ENCODE measurements at places on chromosomes 12 and 14.

GRCh38 chr12:89797436-89797835, 88.8 kb upstream of the ATP2B1 start:
- no peak for DNase-seq

DNA sequence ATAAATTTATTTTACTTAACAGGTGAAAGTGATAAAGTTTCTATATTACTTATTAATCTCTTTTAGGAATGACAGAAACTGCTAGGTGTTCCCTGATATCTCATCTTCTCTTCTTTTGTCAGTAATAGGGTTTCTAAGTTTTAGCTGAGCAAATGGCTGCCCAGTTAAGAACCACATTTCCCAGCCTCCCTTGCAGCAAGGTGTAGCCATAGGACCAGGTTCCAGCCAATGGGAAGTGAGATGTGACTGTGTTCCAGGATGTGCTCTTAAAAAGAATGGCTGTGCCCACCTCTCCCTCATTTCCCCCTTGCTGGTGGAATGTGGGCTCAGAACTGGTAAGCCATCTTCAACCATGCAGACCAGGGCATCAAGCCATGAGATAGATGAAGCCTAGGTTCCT, 165.6 kb downstream of the HELB start:
- no peak for DNase-seq

DNA sequence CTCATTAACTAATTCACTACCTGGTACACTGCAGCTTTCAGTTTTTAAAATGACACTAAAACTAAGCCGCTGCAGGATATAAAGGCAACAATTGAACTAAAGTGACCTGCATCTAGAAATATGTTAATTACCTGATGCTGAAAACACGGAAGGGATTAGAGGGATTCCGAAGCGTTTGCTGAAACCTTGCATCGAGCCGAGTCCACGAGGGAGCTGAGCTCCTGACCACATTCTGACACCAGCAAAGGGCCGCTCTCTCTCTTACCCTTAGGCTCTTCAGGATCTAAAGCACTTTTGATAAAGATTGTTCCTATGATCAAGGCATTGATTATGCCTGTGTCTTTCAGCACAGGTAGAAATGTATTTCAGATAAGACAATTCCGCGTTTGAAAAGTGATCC, 59.5 kb upstream of the CDKN3 start:
- no peak for DNase-seq

DNA sequence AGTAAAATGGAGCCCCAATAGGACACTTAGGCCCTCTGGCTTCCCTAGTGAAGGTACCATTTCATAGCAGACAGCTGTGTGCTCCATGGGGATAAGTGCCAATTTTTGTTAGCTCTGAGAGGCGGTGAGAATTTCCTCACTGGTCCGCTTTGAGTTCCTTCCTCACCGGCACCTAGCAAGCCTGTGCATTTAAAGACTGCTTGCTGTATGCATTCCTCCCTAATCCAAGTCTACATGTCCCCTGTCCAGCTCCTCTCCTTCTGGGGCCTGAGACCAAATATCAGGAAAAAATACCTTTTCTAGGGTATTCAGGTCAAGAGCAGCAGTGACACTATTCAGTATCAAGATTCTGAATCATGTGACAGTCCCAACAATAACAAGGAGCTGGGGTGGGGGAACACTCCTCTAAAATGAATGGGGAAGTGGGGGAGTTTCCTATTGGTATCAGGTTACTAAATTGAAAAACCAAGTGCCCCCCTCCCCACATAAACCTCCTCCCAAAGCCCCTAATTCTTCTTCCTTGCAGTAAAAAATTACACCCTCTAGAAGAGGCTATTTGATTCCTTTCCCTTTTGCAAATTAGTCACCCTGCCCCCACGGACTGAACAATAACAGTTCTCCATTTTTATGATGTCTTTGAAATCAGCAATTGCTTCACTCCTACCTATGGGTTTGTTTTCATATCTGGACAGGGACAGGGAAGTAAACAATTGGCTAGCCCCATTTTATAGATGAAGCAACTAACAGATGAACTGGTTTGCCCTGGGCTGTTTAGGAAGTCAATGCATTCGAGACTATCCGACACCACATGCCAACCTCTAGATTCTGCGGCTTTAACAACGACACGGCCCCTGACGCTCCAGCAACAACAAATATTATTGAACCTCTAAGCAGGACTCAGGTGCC, 28.9 kb downstream of the BCL11B start:
- DNase-seq: no peak

DNA sequence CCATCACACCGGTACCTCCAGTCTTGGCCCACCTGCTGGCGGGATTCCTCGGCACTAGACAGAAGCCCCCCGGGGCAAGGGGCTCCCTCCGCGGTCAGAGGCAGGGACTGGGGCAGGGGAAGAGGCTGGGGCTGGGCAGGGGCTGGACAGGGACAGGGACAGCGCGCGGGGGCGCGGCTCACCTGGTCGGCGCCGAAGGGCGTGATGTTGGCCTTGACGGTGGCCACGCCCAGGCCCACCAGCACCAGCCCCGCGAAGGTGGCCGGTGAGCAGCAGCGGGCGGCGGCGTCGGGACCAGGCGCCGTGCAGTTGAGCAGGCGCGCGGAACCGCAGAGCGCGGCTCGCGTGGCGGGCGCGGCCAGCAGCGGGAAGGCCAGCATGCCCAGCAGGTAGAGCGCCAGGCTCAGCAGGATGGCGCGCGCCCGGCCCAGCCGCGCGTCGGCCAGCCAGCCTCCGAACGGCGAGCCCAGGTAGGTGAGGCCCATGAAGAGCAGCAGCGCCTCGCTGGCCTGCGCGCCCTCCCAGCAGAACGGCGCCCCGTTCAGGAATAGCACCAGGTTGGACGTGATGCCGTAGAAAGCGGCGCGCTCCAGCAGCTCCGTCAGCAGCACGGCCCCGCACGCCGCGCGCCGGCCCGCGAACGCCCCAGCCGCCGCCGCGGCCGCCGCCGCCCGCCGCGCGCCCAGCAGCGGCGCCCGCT, 392 bp downstream of the SLC15A4 start:
- DNase-seq: peak; percentile 43

DNA sequence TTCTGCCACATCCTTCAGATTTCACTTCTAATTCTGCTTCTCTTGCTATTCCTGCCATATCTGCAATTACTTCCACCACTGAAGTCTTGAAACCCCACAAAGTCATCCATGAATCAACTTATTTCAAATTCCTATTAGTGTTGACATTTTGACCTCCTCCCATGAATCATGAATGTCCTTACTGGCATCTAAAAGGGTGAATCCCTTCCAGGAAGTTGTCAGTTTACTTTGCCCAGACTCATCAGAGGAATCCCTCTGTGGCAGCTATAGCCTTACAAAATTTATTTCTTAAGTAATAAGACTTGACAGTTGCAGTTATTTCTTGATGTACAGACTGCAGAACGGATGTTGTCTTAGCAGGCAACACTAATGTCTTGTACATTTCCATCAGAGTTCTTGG, 162.9 kb downstream of the PCNX1 start:
- DNase-seq: no peak

GRCh38 chr14:71183876-71184689, 276.8 kb downstream of the PCNX1 start:
- DNase-seq: no peak

DNA sequence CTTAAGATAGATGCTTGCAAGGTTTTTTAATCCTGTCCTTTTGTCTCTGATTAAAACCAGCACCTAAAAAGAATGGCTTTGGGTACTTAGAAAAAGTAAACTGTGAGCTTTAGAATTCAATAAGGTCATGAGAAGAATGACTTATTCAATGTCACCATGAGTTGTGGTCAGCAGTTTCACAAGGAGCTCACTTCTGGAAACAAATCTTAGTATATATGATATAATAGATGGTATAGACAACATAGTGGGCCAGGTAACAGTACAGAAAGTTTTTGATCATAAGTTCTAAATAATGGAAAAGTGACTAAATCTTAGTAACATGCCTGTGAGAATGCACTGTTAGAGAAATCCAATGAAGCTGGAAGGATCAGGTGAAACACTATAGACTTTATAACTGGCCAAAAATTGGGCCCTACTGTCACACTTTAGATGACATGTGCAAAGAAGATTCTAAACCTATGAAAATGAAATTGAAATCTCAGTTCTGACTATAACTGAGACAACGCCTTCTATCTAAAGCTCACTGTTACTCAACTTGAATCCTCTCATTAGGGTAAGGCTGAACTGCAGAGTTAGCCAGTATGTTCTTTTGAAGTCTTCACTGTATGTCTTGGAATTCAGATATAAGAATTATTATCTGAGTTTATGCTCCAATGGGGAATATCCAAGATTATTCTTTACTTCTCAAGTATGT, 42.4 kb upstream of the RAD51AP1 start:
- no peak for DNase-seq

DNA sequence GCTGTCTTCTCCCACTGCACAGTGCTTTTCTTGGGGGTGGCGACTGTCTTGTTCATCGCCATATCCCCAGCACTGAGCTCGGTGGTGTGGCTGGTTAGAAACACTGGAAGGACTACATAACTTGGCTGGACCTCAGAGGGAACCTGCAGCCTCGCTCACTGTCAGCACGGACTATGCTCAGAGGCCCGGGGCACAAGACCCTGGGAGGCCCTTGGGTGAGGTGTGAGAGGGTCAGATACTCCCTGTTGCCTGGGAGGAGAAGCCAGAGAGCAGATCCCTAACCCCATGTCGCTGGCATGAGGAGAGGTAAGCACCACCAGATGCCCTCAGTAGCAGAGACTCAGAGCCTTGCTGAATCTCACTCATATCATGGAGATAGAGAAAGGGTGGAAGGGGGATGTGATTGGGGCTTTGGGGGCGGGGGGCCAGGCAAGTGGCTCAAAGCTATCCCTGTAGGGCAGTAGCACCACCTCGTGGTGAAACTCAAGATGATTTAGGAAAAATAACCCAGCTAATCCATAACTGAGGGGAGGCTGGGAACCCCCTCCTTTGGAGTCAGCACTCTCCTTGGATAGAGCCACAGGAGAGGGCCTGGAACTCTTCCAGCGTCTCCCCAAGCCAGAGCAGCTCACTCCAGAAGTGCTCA, 18.7 kb upstream of the HDAC7 start:
- DNase-seq: no peak

DNA sequence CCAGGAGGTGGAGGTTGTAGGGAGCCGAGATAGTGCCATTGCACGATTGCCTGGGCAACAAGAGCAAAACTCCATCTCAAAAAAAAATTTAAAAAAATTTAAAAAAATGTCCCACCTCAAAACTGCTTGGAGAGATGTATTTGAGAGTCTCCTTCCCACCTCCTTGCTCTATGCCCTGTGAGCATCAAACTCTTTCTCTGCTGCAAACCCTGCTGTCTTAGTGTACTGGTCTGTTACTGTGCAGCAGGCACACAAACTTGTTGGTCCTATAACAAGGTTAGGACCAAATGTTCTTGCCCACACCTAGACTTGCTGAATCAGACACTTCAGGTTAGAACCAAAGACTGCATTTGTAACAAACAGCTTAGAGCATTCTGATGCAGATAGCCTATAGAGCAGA, 153.5 kb upstream of the FUT8 start:
- DNase-seq: no peak

DNA sequence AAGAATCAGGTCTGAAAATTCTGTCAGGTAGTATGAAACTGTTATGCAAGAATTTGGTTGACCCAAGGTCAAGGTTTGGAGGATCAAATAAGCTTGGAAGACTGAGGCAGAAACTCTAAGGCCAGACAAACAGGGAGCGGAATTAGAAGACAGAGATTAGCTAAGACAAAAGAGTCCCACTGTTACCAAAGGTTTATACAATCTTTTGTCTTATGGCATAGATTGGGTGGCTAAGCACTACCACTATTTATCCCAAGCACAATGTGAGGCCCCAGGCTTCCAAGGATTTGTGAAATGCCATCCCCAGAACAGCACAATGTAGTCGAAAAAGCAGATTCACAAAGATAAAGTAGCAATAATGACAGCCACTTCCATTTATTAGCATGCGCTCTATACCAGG, 311.2 kb downstream of the SEC23A start:
- DNase-seq: no peak

DNA sequence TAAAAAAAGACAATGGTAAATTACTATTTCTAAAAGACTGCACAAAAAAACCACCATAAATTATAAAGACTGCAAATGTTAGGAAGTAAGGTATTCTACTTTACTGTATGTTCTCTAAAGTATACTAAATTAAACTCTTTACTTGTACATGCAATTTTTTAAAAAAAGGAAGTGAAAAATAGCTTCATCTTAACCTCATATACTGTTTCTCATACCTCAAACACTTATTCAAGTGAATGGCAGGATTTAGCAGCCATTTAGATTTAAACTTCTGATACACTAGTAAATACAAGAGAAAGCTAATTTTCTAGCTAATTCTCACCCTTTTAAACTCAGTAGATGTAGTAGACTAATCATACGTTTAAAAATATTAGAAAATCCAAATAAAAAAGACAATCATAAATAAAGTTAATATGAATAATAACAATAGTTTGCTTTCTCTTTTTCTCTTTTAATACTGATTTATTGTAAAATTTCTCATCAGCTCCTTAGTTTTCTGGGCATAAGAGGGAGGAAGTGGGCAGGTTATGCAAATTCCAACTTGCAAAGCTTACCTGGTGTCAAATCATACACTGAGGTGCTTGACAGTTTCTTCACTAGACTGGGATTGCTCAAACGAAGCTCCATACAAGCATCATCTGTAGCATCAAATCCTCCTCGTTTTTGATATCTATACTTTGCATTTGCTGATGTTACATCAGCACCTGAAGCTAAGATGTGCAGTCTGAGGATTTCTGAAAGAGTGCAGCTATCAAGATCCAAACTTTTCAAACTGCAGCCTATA, 71.0 kb upstream of the CFL2 start:
- DNase-seq: no peak

- DNase-seq: no peak
These were observed 69.1 kb downstream of the ARL6IP4 start for GRCh38 chr12:123049398-123050240.

DNA sequence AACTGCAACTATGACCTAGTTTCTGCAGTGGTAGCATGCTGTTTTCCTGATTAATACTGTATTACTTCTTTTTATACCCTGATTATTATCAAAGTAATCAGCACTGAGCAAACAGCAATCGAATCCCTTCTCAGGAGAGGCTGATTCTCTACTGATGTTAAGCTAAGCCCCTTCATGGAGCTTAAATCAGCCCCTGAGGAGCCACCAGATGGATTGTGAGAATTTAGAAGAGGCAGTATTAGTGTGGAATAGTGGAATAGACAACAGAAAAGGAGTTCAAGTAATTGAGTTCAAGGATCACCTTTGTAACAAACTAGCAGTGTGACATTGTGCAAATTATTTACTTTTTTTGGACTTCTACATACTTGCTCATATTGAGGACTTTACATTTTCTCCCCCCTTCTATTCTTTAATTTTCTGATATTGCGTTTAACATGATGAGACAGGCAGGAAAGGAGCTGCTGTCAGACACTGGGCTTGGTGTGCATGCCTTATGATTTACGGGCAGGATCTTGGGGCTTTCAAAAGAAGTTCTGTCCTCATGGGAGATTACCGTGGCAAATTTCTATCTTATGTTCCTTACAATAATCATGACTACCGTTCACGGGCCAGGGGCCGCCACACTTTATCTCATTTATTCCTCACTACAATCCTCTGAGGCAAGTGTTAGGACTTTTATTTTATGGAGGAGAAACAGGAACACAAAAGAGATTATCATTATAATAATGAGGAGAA, 68.0 kb downstream of the PTPRR start:
- DNase-seq: no peak
